ENCODE measurements at places on chromosomes 6 and 20.

DNA sequence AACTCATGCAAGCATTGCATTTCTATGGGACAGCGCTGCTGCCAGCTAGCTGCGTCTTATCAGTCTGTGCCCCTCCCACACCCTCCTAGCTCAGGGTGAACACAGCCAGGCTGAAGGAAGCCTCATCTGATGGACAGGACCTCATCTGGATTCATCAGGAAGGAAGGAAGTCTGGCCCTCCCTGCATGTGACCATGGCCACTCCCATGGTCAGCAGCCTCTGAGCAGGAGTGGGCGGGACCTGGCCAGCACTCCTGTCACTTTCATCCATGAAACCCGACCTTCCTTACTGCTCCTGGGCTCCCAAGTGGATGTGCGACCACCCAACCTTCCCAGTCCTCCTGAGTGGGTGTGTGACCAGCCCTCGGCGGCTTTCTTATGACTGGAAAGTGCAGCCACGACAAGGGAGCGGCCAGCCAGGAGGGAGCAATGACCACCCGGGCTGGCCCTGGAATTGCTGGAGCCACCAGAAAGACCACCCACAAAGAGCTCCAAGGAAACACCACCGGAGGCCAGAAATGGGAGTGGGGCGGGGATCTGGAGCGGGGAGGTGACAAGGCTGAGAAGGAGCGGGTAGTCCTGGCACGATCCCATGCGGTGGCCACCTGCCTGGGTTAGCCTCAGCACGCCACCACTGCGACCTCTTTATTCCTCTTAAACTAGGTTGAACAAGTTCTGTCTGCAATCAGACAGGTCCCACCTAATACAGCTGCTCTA, 241.2 kb downstream of the TTLL2 start:
- DNase-seq, result no peak

DNA sequence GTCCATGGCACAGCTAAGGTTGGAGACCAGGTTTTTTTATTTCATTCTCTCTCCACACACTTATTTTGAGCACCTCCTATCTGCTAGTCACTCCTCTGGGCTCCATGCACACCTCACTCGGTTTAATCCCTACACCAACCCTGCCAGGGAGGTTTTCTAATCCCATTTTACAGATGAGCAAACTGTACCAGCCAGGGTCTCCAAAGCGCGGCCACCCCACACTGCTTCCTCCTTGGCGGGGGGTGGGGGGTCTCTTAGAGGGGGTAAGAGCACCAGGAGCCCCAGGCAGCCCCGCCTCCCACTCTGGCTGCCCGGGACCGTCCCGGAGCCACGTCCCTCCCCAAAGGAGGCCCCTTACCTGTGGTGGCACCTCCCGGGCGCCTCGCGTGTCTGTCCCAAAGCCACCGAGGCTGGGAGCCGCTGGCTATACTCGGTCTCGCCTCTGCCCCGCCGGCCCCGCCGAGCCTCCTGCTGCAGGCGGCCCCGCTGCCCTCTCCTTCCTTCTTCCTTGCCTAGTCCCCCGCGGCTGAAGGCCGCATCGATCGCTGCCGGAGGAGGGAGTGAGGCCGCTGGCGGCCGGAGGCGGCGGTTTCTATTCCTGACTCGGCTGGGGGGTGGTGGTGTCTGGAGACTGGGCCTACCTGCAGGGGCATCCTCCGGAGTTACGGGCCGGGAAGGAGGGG, at the start of gene KCNS1:
KCNS1 (minus strand) TSS at position 565 of the 683 bp plus-strand sequence. CDS start 1,891 bp downstream, outside the sequence.
- no peak for DNase-seq

DNA sequence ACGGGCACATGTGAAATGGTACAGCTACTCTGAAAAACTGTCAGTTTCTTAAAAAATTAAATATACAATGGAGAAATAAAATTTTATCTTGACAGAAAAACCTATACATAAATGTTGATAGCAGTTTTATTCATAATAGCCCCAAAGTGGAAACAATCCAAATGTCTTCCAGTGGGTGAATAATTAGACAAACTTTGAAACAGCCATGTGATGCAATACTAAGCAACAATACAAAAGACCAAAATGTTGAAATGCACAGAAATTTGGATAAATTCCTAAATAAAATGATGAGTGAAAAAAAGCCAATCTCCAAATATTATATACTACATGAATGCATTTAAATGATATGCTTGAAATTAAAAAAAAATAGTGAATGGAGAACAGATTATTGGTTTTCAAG, 523.1 kb downstream of the HTR1B start:
- DNase-seq, result no peak

DNA sequence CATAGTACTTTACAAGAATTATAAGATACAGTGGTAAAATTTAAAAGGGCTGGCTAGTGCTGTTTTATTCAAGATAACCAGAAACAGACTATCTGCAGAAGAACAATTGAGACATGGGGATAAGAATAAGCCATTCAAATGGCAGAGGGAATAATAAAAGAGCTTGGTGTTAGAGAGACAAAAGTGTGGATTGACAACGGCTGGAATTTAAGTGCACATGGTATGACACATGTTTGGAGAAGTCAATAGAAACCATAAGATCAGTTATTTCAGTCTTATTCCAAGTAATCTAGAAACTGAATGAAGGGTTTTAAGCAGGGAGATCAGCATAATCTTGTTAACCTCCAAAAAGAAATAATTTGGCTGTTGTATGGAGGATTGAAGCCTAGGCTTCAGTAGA, 1205.5 kb upstream of the CITED2 start:
- DNase-seq, result no peak

- DNase-seq, result peak; percentile 69
Observed at GRCh38 chr6:131782764-131783163, 25.1 kb upstream of the ENPP1 start.

DNA sequence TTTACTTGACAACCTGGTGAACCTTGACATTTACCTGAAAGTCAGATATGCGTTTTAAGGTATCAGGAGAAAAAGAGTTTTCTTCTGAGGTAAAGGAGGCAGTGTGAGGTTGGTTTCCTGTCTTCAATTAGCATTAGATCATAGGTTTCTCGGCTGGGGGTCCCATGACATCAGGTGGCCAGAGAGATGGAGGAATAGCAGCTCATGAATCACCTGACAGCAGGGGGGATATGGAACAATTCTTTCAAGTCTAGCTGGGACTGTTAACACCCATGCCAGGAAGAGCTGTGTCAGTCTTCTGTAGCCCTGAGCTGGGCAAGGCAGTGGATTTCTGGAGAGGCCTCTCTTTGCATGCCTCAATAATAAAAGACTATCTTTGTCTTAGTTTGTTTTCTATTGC, 108.0 kb upstream of the TMEM170B start:
- no peak for DNase-seq

Data from NCI-H1105 (cell line).